Fibroblast of the aortic adventitia (primary cell): ENCODE measurements at places on chromosomes 2 and 18. TPM values are rescaled to one million over a fixed set of nuclear protein-coding genes. Genes with fewer than 3 reads are reported as not detected.

DNA sequence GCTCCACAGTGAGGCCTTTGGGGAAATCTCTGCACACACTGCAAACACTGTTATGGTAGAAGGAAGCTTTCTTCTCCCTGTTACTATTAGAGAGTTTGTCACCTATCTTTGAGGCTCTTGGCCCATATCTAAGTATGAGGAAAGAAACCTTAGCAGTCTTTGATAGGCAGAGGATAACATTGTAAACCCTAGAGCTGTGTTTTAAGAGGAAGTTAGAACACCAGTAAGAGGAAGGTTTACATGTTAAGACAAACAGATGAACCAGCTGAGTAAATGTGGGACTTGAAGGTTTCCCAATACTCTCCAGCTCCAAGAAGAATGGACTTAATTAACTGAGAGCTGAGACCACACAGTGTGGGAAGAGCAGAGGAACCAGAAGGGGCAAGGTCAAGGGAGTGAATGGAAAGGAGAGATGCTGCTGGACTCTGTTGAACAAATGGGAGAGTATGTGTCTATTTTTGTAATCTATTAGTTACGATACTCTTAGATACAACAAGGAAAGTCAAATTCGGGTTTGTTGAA lies 257.0 kb downstream of the DPP10 start:
- DNase-seq = no peak

DNA sequence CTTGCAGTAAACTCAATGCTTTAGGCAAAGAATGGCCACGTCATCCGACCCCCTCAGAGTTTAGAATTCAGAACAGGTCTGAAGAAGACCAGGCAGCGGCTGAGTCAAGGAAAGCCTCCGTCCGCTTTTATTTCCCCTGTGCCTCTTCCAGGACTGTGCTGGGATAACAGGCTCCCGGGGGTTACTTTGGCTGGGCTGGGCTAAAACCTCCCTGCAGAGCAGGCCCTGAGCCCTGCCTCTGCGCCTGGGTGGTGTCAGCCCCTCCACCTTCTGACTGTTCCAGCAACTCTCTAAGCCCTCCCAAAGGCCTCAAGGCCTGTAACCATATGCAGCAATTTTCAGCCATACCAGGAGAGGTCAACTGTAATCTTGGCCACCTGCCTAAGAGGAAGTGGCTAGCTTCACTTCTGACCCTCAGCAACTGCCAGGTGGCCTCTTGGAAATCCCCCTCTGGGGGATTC lies 166.5 kb downstream of the RPIA start:
- DNase-seq = peak; percentile 26

- no peak for DNase-seq
These were observed 26.5 kb upstream of the KCNF1 start for GRCh38 chr2:10885094-10885860.

DNA sequence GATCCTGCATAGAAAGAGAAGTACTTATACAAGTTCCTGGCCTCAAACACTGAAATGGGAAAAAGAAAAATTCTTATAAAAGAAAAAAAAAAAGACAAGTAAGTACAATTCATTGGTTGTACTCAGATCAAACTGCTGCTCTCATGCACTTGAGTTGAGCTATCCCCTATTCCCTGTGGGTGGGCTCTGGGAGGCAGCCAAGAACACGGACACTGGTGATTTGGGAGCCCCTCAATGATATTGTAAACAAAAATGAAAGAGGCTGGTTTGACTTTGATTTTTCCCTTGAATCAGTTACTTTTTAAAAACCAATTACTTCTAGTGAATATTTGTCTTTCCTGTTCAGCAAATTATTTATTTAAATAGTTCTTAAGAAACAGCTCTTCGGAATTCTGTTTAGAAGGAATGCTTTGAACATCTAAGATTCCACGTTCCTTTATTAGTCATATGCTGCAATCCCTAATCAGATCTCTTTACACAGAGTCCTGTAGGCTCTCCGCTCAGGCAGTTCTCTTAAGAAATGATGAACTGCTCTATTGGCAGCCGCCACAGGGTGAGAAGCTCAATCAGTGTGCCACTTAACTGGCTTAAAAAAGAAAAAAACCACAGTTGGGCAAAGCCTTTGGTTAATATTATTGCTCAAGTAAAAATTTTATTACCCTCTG lies 225.1 kb downstream of the TMEM182 start:
- DNase-seq = no peak

DNA sequence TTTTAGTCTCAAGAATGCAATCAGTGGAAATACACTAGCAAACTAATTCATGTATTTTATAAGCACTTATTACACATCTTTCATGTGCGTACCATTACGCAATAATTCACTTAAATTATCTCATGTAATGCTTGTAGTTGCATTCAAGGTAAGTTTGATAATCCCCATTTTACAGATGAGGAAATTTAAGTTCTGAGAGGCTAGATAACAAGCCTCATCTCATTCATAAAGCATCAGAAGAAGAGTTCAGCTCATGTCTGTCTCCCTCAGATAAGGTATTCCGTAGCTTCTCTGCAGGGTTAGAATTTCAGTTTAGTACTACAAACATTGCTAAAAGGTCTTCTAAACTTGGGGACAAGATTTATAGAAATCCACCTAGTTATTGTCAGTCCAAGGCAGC lies 47.8 kb downstream of the HNMT start:
- DNase-seq = no peak

- no peak for DNase-seq
These were observed 80.9 kb upstream of the BCL2L11 start for GRCh38 chr2:111039628-111040383.

PIEZO2 gene
- total RNA-seq = 1.6 and 40.2 TPM in 2 replicates

CMPK2 gene
- 1.9 and 11.0 TPM in 2 replicates for total RNA-seq

NPAS2 gene
- 5.4 and 24.3 TPM in 2 replicates for total RNA-seq

ASTL gene
- total RNA-seq = not detected in 2 replicates

RAX gene
- not detected in 2 replicates for total RNA-seq
